Renal cortex interstitium (tissue), 15 donors: ENCODE measurements at places on chromosomes 12 and 14.

DNA sequence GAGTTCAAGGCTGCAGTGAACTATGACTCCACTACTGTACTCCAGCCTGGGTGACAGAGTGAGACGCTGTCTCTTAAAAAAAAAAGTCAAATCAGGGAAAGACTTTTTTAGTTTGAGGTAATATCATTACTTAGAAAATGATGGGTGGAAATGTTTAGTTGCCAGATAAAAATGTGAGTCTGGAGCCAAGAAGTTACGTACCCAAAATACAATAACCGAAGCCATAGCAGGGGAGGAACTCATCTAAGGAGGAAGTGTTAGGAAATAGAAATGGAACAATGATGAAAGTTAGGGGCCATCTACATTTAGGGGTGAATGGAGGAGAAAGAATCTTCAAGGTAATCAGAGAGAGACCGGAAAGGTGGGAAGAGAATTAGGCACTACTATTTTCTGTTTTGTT is 98.8 kb downstream of the DACT1 start:
- DNase-seq: no peak

GRCh38 chr14:37215345-37215744 is 17.6 kb downstream of the MIPOL1 start:
- DNase-seq: no peak

DNA sequence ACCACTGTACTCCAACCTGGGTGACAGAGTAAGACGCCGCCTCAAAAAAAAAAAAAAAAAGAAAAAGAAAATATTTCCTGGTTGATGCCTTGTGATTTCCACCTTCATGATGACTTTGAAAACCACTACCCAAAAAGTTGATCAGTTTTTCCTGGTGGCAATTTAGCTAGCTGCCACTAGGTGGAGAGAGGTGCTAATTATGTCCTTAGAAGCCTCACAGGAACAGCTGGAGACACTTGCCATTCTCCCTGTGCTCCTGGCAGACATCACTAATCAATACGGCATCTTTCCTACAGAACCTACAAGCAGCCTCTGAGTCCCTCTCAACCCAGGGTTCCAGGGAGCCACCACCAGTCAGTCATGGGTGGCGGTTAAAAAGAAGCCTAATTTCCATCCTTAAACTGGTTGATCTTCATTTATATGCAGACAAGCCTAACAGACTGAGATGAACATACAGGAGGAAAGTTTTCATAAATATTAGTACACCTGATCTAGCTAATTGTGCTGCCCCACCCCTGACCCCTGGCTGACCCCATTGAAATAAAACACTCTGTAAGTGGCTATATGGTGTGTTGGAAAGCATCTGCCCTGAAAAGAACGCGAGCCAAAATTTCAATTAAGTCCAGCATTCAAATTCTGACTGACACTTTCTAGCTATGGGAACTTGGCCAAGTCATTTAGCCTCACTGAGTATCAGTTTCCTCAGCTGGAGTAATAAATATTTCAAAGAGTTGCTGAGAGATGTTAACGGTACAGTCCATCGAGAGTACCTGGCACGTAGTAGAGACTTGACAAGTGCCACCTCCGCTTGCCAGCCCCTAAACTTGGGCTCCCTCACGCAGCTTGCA is 6.2 kb upstream of the OAS1 start:
- DNase-seq: no peak

DNA sequence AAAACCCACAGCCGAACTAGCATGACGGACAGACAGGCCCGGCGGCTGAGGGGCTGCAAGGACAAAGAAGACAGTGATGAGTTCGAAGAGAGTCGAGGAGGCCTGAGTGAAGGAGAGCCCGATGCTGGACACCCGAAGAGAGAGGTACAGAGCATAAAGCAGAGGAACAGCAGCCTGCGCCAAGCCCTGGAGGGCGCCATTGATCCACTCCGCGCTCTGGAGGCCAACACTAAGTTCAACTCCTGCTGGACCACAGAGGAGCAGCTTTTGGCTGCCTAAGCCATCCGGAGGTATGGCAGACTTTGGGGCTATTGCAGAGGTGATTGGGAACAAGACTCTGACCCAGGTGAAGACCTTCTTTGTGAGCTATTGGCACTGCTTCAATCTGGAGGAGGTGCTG is 7.8 kb upstream of the PLXNC1 start:
- DNase-seq: no peak

DNA sequence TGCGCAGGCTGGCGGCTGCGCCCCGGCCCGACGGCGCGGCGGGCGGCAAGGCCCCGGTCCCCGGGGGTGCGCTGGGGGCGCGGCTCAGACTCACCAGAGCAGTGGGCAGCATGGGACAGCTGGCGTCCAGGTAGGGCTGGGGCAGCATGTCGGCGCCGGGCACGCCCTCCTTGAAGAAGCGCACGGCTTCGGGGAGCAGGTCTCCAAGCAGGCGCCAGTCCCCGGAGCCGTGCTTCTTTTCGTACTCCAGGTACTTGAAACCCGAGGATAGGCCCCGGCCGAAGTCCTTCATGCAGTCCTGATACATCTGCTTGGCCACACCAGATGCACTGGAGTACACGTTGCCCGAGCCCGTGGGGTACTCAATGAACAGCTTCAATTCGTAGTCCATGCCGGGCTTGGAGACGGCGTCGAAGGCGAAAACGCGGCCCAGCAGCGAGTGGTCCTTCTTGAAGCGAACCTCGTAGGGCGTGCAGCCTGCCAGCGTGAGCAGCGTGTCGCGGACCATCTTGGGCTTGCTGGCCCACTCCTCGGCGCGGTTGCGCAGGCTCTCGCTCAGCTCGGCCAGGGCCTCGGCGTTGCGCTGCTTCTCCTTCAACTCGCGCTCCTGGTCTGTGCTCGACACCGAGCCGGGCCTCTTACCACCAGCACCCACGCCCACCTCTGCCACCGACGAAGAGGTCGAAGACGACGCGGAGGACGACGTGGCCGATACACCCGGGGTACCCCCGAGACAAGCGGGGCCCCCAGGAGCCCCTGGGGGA is 2.2 kb downstream of the IRF2BPL start:
- DNase-seq: no peak

GRCh38 chr12:68428724-68429501 is 96.8 kb upstream of the MDM1 start:
- DNase-seq: no peak

GRCh38 chr12:132147423-132148367 is 3.4 kb downstream of the NOC4L start:
- no peak for DNase-seq

DNA sequence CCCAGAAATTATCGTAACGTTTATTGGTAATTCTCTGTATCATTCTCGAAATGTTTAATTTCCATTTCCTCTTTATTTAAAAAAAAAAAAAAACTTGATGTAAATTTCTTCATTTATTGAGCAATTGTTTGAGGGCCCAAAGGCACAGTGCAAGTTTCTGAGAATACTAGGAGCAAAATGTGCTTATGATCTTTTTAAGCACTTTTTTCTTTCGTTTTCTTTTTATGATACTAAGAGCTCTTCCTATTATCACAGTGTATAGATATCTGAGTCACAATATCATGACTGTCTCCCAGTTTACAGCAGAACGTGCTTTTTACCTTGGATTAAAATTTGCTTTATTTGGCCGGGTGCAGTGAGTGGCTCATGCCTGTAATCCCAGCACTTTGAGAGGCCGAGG is 5.6 kb downstream of the ATP2A2 start:
- DNase-seq: no peak

DNA sequence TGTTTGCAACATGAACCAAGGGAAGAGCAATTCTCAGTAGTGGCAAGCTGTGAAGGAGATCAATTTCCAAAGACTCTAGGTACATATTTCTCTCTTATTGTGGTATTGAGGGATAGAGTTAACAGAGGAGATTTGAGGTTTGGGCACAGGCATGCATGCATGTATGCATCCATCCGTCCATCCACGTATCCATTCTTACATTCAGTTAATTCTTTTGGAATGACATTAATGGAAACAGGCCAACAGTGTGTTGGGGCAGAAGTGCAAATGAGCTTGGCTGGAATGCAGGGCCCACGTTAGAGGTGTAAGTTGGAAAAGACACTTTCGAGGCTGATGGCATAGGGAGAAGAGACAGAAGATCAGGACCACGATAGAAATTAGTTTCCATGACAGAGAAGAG is 216.9 kb upstream of the PELI2 start:
- no peak for DNase-seq

- DNase-seq: no peak
Measured at GRCh38 chr12:22431693-22432251, 97.3 kb upstream of the ST8SIA1 start.

DNA sequence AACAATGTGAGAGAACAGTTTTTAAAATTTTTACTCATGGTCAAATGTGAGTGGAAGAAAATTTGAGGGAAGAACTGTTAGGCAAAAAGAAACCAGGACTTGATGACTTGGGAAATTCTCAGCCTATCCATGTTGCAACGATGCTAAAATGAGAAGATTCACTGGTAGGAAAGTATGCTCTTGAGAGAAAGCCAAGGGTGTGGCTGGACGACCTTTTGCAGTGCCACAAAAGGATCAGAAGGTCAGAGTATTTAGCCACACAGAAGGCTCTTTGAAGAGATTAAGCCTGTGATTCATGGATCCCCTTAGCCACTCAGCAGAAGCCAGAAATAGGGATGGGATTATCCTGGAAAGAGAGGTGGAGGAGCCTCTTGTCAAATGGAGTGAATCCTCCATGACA is 336.8 kb downstream of the LRIG3 start:
- no peak for DNase-seq

DNA sequence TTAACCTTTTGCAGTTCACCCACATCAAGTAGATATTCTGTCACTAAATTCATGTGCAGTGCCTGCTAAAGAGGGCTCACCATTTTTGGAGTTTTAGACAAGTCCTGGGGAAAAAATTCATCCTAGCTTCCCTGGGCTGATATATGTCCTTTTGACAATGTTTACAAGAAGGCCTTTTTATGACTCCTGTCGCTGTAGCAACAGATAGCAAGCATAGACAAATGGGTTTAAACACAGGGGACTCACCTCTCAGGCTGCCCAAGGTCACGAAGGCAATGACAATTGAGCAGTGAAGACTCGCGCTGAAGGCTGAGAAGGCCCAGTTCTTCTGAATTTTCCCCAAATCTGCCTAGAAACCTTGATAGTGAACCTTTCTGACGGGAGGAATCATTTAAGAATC is 150.7 kb upstream of the CPM start:
- DNase-seq: no peak

DNA sequence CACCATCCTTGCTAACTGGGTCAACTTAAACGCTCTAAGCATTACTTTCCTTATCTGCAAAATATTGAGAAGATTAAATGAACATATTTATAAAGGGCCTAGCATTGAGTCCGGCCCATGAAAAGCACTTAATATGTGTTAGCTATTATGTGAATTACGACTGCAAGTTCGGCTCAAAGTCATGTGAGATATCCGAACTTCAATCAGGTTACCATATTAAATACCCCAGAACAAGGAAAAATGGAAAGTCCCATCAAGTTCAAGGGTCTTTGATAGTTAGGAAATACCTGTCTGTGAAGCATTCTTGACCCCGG is 487 bp upstream of the NRDE2 start:
- DNase-seq: no peak

- DNase-seq: no peak
Measured at GRCh38 chr14:104451474-104451873, 128.1 kb upstream of the C14orf180 start.

DNA sequence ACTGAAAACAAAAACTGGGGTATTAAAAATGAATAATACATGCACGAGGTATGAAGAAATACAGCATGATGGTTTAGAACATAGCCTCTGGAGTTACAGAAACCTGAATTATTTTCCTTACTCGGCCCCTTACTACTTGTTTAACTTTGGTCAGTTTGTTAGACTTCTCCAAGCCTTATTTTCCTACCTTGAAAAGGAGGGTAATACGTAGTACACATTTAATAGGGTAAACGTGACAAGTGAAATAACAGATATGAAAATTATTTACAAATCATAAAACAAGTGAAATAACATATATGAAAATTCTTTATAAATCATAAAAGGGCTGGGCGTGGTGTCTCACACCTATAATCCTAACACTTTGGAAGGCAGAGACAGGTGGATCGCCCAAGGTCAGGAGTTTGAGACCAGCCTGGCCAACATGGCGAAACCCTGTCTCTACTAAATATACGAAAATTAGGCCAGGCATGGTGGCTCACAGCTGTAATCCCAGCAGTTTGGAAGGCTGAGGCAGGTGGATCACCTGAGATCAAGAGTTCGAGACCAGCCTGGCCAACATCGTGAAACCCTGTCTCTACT is 11.4 kb upstream of the PKP2 start:
- no peak for DNase-seq

GRCh38 chr12:41772478-41772877 is 372.2 kb downstream of the GXYLT1 start:
- no peak for DNase-seq

GRCh38 chr12:5627053-5627630 is 195.2 kb downstream of the NTF3 start:
- DNase-seq: no peak

GRCh38 chr14:69982886-69983285 is 103.7 kb downstream of the SMOC1 start:
- DNase-seq: no peak

- no peak for DNase-seq
Measured at GRCh38 chr12:117134059-117134458, 34.8 kb upstream of the TESC start.

GRCh38 chr14:76599141-76599540 is 162.1 kb upstream of the VASH1 start:
- DNase-seq: no peak

- peak; percentile 22 for DNase-seq
Measured at GRCh38 chr14:73599499-73599898, 7.8 kb downstream of the ACOT4 start.

DNA sequence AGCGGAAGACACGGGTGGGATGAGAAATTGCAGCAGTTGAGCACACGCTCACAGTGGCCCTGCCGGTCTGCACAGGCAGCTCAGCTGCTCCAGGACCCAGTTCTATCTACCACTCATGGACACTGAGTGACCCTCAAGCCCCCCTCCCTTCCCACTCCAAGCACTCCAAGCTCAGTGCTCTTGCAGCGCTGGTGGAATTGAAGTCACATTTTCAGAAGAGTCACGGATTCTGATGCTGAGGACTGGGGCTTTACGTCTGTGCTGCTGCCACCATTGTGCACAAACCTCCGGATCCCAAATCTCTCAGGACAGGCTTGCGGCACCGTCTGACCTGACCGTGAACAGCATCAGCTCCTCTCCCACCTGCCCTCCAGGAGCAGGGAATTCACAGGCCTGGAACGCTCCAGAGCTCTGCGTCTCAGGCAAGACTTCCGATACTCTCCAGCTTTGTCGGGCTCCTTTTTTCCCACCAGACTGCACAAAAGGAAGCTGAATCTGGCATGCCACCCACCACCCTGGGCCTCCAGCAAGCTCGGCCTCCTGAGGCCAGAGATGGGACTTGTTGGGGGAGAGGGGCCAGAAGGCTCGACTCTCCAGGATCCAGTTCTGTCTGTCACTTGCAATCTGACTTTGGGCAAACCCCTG is 213.1 kb upstream of the RTL1 start:
- no peak for DNase-seq

- no peak for DNase-seq
Measured at GRCh38 chr12:45509187-45509586, 220.3 kb upstream of the ARID2 start.
